Common myeloid progenitor, CD34-positive (primary cell): ENCODE measurements at places on chromosomes 7 and 10.

GRCh38 chr10:49465736-49466135, 69.8 kb upstream of the DRGX start:
- no peaks in the 10 kb centered on the region for H3K27me3 ChIP-seq
- no peak overlapping the region for H3K4me3 ChIP-seq
- no peaks in the 10 kb centered on the region for H3K4me1 ChIP-seq
- no peak overlapping the region for H3K27ac ChIP-seq
- H3K36me3 ChIP-seq = peaks cover 13% of the 10 kb centered on the region

- no peaks in the 10 kb centered on the region for H3K27me3 ChIP-seq
- no peaks in the 10 kb centered on the region for H3K36me3 ChIP-seq
- peaks cover 13% of the 10 kb centered on the region for H3K4me1 ChIP-seq
- H3K27ac ChIP-seq = no peak overlapping the region
These were observed 382.0 kb upstream of the STEAP1 start for GRCh38 chr7:89772276-89772675.

- no peak overlapping the region for H3K27ac ChIP-seq
- no peak for DNase-seq
- peaks cover 16% of the 10 kb centered on the region for H3K4me1 ChIP-seq
- H3K36me3 ChIP-seq = no peaks in the 10 kb centered on the region
- peaks cover 6% of the 10 kb centered on the region for H3K27me3 ChIP-seq
- H3K4me3 ChIP-seq = no peak overlapping the region
These were observed 18.2 kb upstream of the PARP12 start for GRCh38 chr7:140080919-140081318.

DNA sequence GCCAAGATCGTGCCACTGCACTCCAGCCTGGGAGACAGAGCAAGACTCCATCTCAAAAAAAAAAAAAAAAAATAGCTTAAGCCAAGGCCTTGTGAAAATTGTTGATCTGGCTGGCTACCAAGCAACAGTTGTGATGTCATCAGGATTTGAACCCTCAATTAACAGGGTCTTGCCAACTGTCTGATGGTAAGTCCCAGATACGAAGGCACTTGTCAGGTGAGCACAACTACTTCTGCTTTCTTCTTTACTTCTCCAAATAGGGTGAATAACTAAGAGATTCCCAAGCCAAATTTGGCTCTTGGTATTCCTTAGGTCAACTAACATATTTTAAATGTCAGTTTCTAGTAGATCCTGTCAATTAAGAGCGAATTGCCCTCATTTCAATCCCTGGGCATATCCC, 47.4 kb downstream of the ANKRD61 start:
- no peaks in the 10 kb centered on the region for H3K36me3 ChIP-seq
- H3K27me3 ChIP-seq = no peaks in the 10 kb centered on the region
- no peak overlapping the region for H3K4me3 ChIP-seq
- H3K27ac ChIP-seq = no peak overlapping the region
- peaks cover 4% of the 10 kb centered on the region for H3K4me1 ChIP-seq

GRCh38 chr7:77685233-77685632, 11.0 kb upstream of the RSBN1L start:
- no peak overlapping the region for H3K4me3 ChIP-seq
- DNase-seq = peak; percentile 40
- H3K4me1 ChIP-seq = peaks cover 24% of the 10 kb centered on the region
- no peak overlapping the region for H3K27ac ChIP-seq
- peaks cover 20% of the 10 kb centered on the region for H3K36me3 ChIP-seq

GRCh38 chr7:127927348-127927696, 103.9 kb downstream of the LRRC4 start:
- peaks cover 32% of the 10 kb centered on the region for H3K36me3 ChIP-seq
- no peaks in the 10 kb centered on the region for H3K27me3 ChIP-seq
- H3K27ac ChIP-seq = no peak overlapping the region
- H3K4me3 ChIP-seq = no peak overlapping the region
- no peak for DNase-seq

GRCh38 chr7:45324683-45325237, 167.2 kb downstream of the RAMP3 start:
- H3K27me3 ChIP-seq = no peaks in the 10 kb centered on the region
- no peak for DNase-seq
- no peak overlapping the region for H3K27ac ChIP-seq
- H3K36me3 ChIP-seq = no peaks in the 10 kb centered on the region
- no peak overlapping the region for H3K4me3 ChIP-seq
- no peaks in the 10 kb centered on the region for H3K4me1 ChIP-seq

DNA sequence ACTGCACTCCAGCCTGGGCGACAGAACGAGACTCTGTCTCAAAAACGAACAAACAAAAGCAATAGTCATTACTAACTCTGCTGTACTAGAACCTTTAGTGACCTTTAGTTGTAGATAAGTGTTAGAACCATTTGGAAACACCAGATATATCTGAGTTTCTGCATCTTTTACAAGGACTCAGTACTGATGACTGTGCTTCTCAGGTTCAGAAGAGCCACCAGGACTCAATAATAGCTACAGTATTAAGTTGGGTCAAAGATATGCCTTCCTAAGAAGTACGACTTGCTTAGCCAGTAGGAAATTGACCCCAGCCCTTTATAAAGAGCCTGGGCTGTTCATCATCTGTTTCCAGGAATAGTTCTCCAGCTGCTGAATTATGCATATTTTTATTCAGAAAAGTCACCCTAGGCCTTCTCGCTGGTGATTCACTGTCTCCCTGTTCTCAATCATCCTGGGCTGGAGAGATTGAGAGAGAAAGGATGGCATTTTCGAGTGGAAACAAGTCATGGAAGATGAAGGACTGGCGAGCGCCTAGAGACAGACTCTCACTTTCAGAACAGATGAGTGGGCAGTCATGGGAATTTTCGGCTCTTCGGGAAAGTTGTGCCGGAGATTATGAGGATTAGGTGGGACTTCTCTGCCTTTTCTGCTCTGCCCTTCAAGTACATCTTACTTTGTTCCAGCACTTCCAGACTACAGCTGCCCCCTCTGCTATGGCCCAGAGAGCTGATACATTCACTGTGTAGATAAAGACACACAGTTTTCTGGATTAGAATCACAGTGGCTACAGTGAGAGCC, 316.1 kb downstream of the CCDC3 start:
- no peaks in the 10 kb centered on the region for H3K27me3 ChIP-seq
- H3K4me1 ChIP-seq = no peaks in the 10 kb centered on the region
- no peaks in the 10 kb centered on the region for H3K36me3 ChIP-seq
- no peak overlapping the region for H3K4me3 ChIP-seq
- no peak for DNase-seq

GRCh38 chr7:106356-106755, 86.0 kb upstream of the FAM20C start:
- H3K27ac ChIP-seq = no peak overlapping the region
- DNase-seq = no peak
- no peaks in the 10 kb centered on the region for H3K36me3 ChIP-seq
- no peaks in the 10 kb centered on the region for H3K27me3 ChIP-seq

DNA sequence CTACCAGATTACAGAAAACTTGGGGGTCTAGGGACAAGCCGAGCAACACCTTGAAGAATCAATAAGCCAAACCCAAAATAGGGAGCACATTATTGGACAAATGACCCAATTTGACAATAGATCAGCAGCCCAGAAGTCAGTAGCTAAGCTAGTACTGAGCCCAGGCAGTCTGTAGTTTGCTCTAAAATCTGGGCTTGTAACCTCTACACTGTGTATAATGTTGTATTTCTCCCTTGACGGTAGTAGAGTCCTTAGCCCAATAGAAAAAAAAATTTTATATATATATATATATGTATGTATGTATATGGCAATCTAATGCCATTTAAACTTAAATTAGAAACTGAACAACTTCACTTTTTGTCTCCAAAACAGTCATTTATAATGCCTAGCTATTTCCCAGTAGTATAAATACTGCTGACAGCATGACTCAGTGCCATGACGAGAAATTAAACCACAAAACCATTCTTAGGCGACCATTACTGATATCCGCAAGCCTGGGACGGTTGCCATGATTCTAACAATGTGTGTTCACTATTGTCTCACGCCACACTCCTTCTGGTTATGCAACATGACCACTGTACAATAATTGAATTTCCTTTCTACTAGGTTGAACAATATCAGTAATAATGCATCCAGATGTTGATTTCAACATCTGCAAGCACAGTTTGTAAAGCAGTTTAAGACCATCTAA, 110.5 kb downstream of the IPMK start:
- no peaks in the 10 kb centered on the region for H3K36me3 ChIP-seq
- no peak overlapping the region for H3K4me3 ChIP-seq
- H3K4me1 ChIP-seq = peaks cover 26% of the 10 kb centered on the region
- no peaks in the 10 kb centered on the region for H3K27me3 ChIP-seq
- peak overlapping the region; percentile 39 for H3K27ac ChIP-seq

- H3K4me3 ChIP-seq = no peak overlapping the region
- no peak overlapping the region for H3K27ac ChIP-seq
- peaks cover 52% of the 10 kb centered on the region for H3K4me1 ChIP-seq
- no peaks in the 10 kb centered on the region for H3K27me3 ChIP-seq
- peak; percentile 94 for DNase-seq
- no peaks in the 10 kb centered on the region for H3K36me3 ChIP-seq
These were observed 21.6 kb upstream of the GIMAP8 start for GRCh38 chr7:150428671-150429451.

- DNase-seq = no peak
- no peaks in the 10 kb centered on the region for H3K4me1 ChIP-seq
- H3K27ac ChIP-seq = no peak overlapping the region
- no peak overlapping the region for H3K4me3 ChIP-seq
- H3K27me3 ChIP-seq = peaks cover 2% of the 10 kb centered on the region
These were observed 68.2 kb downstream of the TMEM178B start for GRCh38 chr7:141142058-141142457.

- peaks cover 41% of the 10 kb centered on the region for H3K4me1 ChIP-seq
- DNase-seq = peak; percentile 62
- peak overlapping the region; percentile 74 for H3K4me3 ChIP-seq
- peaks cover 13% of the 10 kb centered on the region for H3K27me3 ChIP-seq
These were observed 587 bp upstream of the GRK5 start for GRCh38 chr10:119206603-119207365.
